ENCODE measurements at places on chromosomes 4 and X.
A peak's percentile ranks its signal among the peaks of the same experiment; 100 is the strongest.

DNA sequence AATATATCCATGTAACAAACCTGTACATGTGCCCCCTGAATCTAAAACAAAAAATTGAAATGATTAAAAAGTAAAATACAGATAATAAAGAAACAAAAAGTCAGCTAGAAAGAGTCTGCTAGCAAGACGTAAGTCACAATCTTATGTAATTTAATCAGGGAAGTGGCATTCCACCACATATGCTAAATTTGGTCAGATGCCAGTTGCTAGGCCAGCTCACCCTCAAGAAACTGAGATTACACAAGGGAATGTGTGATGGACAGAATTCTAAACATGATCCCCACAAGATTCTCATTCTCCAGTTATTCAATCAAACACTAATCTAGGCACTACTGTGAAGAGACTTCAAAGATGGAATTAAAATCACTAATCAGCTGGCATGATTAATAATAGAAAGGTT is 689.3 kb downstream of the CENPC start:
- DNase-seq = no peak

- DNase-seq = peak; percentile 85
Observed at GRCh38 chrX:69285881-69286564, 120.8 kb upstream of the PJA1 start.

DNA sequence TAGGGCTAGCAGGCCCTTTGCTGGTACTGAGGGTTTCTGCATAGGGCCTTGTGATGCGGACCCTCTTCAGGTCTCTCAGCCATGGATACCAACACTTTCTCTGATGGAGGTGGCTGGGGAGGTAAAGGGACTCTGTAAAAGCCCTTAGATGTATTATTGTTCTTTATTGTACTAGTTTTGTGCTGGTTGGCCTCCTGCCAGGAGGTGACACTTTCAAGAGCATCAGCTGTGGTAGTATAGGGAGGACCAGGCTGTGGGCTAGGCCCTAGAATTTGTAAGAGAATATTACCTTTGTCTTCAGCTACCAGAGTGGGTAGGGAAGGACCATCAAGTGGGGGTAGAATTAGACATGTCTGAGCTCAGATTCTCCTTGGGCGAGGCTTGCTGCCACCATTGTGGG is 936.3 kb downstream of the CENPC start:
- DNase-seq = no peak

- DNase-seq = no peak
Observed at GRCh38 chr4:40702137-40702799, 47.5 kb upstream of the NSUN7 start.

GRCh38 chr4:128796934-128797333 is 12.6 kb upstream of the JADE1 start:
- DNase-seq = no peak

- DNase-seq = peak; percentile 37
Observed at GRCh38 chr4:111466811-111467604, 678.2 kb upstream of the FAM241A start.

DNA sequence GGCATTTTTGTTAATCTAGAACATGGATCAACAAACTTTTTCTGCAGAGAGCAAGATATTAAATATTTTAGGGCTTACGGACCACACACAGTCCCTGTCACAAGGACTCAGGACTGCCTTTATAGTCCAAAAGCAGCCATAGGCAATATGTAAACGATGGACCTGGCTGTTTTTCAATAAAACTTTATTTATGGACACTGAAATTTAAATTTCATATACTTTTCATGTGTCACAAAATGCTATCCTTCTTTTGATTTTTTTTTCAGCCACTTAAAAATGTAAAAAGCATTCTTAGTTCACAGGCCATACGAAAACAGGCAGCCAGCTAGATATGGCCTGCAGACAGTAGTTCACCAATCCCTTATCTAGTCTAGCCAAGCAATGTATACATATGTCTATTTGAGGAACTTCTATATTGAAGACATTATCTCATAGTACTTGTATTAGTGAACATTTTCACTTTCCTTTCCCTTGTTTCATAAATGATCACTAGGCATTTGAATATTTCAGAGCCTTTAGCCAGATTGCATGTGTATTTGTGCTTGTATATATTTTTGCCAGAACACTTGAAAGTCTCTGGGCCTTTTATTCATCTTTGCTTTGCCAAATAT is 350.9 kb downstream of the RPA4 start:
- no peak for DNase-seq

- no peak for DNase-seq
Observed at GRCh38 chrX:130718137-130718536, 184.9 kb downstream of the ENOX2 start.

DNA sequence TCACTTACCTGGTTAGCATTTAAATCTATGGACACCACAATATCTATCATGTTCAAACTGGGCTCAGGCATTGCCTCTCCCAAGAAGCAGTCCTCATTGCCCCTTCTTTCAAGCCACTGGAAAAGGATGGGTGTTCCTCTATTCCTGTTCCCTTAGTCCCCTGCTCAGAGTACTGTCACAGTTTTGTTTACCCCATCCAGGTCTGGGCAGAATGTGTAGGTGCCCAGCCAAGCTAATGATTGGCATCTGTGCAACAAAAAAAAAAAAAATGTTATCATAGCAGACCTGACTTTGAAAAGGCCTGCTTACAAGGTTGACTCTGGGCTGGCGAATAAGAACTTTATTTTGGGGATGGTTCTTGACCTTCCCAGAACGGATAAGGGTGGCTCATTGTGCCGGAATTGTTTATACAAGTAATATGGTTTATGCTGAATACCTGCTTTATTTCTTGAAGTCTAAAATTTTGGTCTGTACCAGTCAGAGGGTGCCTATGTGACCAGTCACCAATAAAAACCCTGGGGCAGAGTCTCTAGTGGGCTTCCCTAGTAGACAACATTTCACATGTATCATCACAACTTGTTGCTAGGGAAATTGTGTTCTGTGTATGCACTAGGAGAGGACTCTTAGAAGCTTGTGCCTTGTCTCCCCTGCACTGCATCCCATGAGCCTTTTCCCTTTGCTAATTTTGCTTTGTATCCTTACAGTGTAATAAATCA is 47.9 kb downstream of the JADE3 start:
- no peak for DNase-seq

- DNase-seq = no peak
Observed at GRCh38 chr4:29153642-29154041, 1566.5 kb upstream of the PCDH7 start.

- DNase-seq = no peak
Observed at GRCh38 chr4:31737419-31737818, 1017.2 kb downstream of the PCDH7 start.

DNA sequence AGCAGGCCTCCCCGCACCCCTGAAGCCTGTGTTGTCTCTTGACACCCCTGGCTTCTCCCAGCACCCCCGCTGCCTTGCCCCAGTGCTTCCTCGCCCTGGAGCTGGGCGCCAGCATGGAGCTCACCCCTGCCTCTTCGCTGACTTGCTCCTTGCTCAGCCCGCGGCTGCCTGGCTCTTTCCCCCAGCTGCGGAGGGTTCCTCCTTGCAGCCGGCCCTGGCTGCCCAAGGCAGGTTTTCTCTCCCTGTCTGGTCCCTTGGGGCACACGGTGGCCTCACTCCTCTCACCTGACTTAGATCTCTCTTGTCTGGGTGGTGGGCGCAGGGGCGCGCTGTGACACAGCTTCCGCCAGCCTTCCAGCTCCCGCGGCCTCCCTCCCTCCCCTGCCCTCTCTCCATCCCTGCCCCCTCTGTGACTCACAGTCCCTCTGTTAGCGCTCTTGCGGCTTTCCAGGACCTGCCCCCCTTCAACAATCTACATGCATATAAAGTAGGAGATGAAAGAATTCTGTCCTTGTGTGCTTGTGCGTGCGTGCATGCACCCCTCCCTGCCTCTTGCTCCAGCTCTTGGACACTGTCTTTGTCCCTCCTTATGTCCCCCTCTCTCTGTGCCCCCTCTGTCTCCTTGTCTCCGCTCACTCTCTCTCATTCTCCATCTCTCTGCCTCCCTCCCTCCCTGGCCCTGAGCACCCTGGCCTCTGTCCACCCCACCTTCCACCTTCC is 2.2 kb downstream of the PLXNB3 start:
- peak; percentile 43 for DNase-seq

DNA sequence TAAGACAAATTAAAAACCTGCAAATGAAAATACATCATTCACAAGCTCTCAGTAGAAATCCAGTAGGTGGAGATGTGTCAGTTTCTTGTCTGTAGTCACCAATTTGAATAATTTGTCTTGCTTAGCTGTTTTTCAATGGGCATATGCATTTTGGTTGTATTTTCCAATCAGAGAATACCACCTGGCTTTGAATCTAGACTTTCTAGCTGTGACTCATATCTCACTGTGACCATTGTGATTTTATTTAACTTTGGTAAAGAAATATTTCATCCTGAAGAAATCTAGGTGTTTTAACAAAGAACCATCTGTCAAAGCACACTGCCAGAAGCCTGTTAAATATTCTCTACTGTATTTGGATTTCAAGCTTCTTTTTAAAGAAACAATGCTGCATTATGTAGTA is 1650.6 kb upstream of the IGFBP7 start:
- no peak for DNase-seq

DNA sequence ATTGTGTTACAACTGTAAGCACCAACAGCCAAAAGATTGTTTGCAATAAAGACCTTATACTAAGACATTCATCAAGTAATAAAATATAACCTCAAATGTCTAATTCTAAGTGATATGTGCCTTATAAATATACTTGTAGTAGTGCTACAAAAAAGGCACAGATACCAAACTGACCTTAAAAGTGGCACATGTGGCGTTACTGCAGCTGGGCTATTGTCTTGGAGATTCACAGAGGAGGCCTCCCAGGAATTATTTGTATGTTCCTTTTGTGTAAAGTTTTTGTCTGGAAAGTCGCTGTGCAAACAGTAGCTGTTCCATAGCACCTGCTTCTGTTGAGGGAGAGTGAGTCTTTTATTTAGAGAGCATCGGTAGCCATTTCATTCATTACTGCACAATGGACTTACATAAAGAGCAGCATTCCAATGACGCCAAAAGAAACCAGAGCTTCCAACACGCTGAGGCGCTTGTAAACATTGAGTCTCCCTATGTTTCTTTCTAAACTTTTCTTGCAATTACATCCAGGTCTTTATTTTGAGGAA is 143.7 kb downstream of the RPA4 start:
- no peak for DNase-seq

- no peak for DNase-seq
Observed at GRCh38 chrX:262381-262909, 18.7 kb upstream of the PLCXD1 start.

DNA sequence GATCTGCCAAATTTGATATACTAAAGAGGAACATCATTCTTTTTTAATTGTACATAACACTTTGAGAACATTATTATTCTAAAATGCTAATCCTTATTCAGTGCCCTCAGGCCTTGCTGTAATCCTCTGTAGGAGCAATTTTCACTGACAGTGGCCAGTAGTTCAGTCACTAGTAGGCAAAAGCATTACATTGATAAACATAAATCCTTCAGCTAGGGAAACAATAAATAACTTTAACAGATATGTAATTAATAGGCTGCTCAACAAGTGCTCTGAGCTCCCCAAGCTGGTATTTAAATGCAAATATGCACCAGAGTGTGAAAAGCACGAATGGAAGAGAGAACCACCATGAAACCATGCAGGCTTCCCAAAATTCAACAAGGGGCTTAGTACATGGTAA is 77.7 kb upstream of the FAM47C start:
- no peak for DNase-seq

- DNase-seq = no peak
Observed at GRCh38 chrX:74195605-74196004, 108.4 kb upstream of the ZCCHC13 start.

GRCh38 chr4:15864651-15865566 is 73.6 kb downstream of the FGFBP1 start:
- no peak for DNase-seq

DNA sequence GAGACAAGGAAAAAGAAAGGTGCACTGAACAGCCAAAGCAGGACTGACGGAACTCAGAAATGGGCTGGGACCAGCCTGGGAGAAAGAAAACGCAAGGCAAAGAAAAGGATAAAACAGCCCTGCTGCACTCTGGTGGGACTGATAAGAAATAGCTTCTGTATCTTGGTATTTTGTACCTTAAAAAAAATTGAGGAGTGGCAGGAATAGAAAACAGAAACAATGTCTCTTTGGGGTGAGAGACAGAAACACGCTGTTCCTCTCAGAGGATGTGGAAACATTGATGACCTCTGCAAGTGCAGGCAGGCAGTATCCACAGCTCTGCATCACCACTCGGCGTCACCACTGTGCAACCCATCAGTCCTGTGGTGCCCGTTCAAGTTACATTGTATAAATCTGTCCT is 152.5 kb upstream of the SPRY1 start:
- no peak for DNase-seq

DNA sequence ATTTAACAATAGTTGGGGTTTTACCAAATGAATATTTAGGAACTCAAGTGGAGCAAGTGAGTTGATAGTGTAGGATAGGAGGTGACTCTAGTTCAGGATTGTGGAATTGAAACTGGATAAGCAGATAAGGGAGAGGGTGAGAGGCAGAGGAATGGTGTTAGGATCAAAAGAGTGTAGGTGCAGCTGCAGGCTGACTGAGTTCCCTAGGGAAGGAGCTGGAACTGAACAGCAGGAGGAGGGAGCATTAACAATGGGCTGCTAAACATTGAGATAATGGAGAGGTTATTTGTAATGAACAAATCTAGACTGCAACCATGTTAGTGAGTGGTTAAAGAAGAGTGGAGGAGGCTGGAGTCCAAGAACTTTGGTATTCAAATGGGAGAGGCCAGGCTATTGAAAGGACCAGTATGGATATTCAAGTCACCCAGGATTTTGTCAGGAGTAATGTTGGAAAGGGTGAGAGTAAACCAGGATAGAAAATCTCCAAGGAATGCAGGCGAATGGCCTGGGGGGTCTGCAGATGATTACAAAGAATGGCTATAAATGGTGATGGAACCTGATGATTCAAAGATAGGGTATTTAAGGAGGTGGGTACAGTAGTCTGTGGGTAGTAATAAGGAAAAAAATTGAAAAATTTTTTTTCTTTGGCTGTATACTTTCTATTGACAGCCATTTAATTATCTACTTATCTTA is 497.1 kb upstream of the TENM3 start:
- DNase-seq = no peak

DNA sequence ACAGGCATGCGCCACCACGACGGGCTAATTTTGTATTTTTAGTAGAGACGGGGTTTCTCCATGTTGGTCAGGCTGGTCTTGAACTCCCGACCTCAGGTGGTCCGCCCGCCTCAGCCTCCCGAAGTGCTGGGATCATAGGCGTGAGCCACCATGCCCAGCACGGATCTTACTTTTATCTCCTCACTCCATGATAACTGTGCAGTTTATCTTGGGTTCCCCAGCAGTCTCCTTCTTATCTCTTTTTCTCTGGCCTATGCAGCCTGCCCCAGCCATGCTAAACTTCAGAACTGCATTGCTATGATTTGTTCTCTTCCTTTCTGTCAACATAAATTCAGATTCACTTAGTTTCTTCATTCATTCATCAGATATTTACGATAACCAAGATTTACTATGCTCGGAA is 22.4 kb downstream of the PAGE1 start:
- no peak for DNase-seq

Data from muscle of back (tissue), 13 donors.